BJ (cell line): ENCODE measurements at places on chromosomes 1 and 21.
A peak's percentile ranks its signal among the peaks of the same experiment; 100 is the strongest.

DNA sequence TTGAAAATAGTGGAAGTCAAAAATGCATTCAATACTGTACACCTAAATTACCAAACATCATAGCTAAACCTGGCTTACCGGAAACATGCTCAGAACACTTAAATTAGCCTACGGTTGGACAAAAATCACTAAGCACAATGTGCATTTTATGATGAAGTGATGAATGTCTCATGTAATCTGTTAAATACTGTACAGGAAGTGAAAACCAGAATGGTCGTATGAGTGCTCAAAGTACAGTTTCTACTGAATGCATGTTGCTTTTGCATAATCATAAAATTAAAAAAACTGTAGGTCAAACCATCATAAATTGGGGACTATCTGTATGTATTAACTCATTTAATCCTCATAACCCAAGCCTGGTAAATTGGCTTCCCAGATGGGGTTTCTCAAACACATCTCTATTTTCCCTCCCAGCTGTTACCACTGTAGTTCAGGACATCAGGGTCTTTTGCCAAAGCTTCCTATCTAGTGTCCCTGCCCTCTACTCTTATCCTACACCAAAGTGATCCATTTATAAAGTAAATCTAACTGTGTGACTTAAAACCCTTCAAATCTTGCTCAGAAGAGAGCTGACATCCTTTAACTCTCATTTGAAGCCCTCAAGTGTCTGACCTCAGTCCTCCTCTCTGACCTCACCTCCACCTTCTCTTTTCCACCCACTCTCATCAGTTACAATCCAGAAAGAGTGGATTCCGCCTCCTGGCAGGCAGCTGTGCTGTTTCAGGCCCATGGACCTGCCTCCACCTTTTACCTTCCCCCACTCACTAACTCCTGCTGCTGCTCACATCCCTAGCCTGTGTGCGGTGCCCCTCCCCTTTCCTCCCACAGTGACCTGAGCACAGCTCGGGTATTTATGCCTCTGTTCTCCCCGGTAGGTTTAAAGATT, 356.4 kb upstream of the ST6GALNAC5 start:
- DNase-seq: no peak

GRCh38 chr1:7069931-7070330, 284.7 kb downstream of the CAMTA1 start:
- no peak for DNase-seq

GRCh38 chr1:103220631-103221041, 112.3 kb upstream of the COL11A1 start:
- DNase-seq: peak; percentile 78

DNA sequence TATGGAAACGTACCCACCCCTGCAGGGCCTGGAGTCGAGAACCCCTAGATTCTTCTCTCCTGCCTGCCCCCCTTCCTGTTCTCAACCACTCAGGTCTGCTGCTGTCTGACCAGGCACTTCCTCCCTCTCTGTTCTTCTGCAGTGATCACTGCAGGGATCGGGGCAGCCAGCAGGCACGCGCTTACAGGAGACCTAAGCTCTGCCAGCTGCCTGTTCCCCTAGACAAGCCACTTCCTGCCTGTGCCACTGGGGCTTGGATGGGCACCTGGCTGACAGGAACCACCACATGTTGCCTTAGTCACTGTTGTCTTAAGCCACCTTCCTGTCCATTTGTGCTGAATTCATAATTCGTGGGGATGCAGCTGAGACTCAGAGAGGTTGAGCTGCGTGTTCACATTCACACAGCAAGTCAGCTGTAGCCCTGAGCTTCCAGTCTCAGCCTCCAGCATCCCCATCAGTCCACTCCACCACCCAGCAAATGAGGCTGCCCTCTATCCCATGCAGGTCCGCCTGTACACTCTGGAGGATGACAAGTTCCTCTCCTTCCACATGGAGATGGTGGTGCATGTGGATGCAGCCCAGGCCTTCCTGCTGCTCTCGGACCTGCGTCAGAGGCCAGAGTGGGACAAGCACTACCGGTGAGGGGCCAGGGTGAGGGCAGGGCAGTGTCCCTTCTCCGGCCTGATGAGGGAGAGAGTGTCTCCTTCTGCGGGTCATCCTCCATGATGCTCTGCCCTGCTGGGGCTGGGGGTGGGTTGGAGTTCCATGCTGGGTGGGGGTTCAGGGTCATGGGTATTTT, 18.6 kb downstream of the FAM151A start:
- no peak for DNase-seq

DNA sequence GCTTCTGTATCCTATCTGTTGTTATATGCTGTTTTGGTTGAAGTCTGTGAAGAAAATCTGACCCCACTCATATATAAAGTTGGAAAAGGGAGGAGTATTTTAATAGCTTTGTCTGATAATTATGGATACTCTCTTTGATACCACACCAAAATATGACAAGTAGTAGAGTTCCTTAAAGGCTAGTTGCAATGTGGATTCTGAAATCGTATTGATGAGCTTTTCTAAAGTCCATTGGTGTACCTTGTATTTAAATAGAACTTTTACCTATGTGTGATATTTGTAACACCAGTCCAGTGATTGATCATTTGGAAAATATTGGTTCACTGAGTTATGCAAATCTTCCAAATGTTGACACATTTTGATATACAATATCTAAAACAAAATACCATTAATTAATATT, 7.7 kb downstream of the GAS5 start:
- DNase-seq: no peak

GRCh38 chr1:114062477-114063099, 83.3 kb downstream of the OLFML3 start:
- DNase-seq: no peak

- DNase-seq: no peak
These were observed 176.5 kb downstream of the C1orf21 start for GRCh38 chr1:184563308-184563707.

GRCh38 chr1:25128121-25128621, 104.1 kb downstream of the SYF2 start:
- no peak for DNase-seq

DNA sequence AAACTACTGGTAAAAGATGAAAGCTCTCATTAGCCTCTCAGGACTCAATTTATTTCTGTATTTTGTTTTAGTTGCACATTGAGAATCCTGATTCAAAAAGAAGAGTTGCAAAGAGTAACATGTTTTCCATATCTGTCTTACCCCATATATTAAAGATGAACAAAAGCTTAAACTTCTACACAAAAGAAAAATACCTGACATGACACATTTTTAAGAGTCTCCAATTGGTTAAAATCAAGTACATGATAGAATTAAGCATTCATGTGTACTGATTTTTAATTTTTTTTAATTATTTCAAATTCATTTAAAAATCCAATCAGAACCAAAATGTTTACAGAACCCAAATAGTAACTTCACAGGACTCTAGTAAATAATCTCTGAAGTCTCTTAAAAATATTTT, 72.0 kb downstream of the FOXJ3 start:
- DNase-seq: no peak

DNA sequence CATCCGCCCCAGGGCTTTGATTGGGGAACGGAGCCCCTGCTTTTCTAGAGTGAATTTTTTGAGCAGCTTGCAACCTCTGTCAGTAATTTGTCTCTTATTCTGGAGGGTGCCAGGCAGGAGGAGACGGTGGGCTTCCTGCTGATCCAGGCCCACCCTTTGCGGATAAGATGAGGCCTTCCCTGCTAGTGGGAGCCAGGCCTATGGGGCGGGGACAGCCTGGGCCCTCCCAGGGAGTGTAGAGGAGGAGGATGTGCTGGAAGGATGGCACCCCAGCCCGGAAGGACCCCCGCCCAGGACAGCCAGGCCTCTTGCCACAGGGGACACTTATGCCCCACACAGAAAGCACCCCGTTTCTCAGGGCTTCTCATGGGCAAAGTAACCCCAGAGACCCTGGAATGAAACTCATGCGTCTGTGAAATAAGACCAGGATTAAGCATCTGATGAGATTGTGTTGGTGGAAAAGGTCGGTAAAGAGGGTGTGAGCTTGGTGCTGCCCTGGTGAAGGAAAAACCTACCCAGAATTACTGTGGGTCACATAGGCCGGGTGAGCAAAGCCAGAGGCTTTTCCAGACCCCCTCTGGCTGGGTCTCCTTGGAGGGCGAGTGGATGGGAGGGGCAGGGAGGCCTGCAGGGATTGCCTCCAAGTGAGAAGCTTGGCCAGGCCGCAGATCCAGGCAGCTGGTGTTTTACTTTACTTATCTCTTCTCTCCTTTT, 118.7 kb downstream of the SIK1 start:
- no peak for DNase-seq

- no peak for DNase-seq
These were observed 10.2 kb downstream of the CXADR start for GRCh38 chr21:17523007-17523451.

DNA sequence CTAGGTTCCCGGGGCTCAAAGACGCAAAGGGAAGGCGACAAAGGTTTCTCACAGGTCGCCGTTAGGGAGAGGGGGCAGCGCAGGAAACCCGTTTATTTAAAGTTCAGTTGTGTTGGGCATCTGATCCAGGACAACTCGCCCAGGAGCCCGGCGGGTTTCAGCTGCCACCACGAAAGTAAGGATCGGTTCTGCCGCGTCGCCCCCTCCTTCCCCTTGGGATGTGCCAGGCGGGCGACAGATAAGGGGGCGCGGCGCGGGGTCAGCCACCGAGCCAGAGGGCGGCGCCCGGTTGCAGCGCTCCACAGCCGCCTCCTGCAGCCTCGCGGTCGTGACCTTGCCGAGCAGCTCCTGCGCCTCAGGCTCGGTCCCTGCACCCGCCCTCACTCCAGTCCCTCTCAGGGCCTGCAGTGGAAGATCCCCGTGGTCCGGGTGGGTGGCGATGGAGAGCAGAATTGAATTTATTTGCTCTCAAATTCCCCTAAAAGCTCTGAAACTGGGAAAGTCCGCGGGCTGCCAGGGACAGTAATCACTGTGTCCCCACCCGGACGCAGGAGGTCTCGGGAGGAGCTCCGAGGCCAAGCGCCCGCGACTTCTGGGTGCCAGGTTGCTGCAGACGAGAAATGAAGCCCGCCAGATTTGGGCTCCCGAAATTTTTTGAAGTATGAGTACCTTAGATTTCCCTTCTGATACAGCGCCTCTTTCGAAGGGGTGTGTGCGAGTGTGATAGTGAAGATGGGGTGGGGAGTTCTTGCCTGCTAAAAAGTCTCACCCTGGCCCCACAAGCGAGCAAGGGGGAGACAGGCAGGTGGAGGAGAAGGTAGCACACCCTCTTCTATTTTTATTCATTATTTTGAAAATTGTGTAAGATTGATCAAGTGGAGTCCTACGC, 28.4 kb upstream of the NFIA start:
- DNase-seq: no peak

GRCh38 chr1:229407206-229408026, 26.5 kb downstream of the ACTA1 start:
- no peak for DNase-seq

- DNase-seq: no peak
These were observed 307.7 kb upstream of the PKN2 start for GRCh38 chr1:88376421-88376820.

DNA sequence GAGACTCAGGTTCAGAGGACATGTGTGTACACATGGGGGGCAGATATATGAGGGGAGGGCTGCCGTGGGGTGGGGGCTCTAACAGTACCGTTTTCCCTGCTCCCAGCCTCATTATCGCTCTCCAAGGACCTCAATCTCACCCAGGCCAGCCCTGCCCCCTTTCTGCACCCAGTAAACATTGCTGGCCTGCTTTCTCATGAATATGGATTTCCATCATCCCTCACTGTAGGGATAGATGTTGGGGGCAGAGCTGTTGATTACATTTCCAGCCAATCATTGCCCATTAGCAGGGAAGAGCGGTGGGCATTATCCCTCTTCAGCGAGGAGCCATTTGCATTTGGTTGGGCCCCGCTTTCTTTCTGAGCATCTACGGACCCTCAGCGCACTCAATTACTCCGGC, 273.8 kb downstream of the RPS6KC1 start:
- DNase-seq: no peak

DNA sequence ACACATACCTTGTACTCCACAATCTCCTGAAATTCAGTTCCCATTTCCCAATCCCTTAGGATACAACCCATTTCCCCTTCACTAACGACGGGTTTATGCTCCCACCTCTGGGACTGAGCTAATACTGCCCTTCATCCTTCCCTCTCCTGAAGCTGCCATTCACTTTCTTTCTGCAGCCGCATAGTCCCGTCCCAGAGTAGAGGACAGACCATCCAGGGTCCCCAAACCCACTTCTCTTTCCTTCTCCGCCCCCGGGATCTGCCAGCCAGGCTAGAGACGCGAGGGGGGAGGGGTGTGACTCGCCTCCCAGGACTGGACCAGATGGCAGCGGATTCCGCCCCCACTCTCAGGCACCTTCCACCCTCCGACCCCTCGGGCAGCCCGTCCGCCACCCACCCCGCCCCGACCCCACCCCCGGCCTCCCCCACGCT, 679 bp downstream of the ABL2 start:
- no peak for DNase-seq

DNA sequence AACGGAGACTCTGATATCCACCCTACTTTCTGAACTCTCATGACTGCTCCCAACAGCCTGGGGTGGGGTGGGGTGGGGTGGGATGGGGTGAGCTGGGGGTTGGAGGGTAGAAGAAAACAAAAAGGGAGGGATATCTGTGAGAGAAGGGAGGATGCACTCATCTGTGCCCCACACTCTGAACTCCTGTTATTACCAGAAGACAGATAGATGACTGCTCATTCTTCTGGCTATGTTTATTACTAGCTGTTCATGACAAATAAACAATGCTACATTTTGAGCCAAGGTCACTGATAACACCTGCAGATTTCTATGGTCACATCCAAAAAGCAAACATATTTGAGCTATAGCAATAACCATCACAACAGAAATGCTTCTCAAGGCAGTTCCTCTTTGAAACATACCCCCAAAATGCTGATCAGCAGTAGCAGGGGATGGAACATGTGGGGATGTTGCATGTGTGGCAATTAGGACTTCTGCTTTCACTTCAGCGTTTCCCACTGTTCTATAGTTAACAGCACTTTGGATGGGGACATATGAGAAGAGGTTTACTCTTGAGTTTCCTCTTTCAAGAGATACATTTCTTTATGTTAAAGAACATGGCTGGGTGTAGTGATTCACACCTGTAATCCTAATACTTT, 43.3 kb downstream of the GPR3 start:
- no peak for DNase-seq

DNA sequence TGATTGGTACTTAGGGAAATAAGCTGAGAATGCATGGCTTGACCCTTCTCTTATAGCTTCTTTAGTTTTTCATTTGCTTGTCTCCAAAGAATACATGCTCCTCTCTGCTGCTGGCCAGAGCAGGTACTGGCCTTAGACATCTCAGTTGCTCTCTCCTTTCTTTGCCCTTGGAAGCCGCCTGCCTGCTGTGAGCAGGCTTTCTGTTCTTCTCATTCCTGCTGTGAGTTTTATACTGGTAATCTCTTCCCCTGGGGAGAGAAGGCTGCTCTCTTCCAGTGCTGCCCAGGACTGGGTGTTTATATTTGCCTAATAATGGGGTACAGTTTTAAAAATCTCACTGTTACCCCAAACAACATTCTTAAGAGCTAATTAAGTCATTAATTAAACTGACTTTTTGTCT, 323.5 kb upstream of the LRRC7 start:
- DNase-seq: no peak

- DNase-seq: no peak
These were observed 961 bp upstream of the ERO1B start for GRCh38 chr1:236282719-236283118.

- no peak for DNase-seq
These were observed 13.5 kb downstream of the LDLRAP1 start for GRCh38 chr1:25556791-25557476.

GRCh38 chr1:21931171-21932093, 5.7 kb downstream of the HSPG2 start:
- DNase-seq: peak; percentile 65
